Breast epithelium (tissue), 4 donors: ENCODE measurements at places on chromosomes 7 and 10. TPM values are rescaled to one million over a fixed set of nuclear protein-coding genes. Genes with fewer than 3 reads are reported as not detected.

Gene BCL7B
- total RNA-seq = 40.6 TPM

Gene CHN2
- total RNA-seq = 17.1 TPM

- no peaks in the 10 kb centered on the region for H3K36me3 ChIP-seq
- no peaks in the 10 kb centered on the region for H3K27me3 ChIP-seq
- peak overlapping the region; percentile 39 for H3K27ac ChIP-seq
- H3K4me3 ChIP-seq = no peak overlapping the region
Measured at GRCh38 chr7:130872341-130872740, 138.3 kb upstream of the KLF14 start.

DNA sequence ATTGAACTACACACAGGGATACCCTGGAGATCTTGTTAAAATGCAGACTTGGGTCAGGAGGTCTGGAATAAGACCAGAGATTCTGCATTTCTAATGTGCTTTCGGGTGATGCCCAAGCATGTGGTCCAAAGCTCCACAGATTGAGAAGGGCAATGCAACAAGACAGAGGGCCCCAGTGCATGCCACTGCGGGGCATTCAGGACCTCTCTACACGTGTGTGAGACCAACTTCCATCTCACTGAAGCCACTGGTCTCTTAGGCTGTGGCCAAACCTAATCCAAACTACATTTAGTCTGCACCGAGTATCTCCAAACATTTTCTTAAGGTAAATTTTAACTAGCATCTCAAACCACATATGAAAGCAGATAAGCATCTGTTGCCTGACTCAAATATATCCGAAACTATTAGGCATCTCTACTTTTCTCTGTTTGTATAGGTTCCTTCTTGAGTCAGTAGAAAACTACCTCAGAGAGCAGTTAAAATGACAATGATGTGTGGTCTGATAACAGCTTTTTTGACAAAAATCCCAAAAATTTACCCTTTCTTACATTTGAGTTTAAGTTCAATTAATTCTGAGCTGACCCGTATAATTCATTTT is 107.5 kb downstream of the ELMO1 start:
- H3K27me3 ChIP-seq = no peaks in the 10 kb centered on the region
- no peak for DNase-seq
- no peak overlapping the region for H3K4me3 ChIP-seq
- no peaks in the 10 kb centered on the region for H3K4me1 ChIP-seq

GRCh38 chr10:114806562-114807391 is 14.8 kb upstream of the FHIP2A start:
- H3K27ac ChIP-seq = no peak overlapping the region
- H3K4me1 ChIP-seq = no peaks in the 10 kb centered on the region
- no peaks in the 10 kb centered on the region for H3K27me3 ChIP-seq
- no peaks in the 10 kb centered on the region for H3K36me3 ChIP-seq
- no peak overlapping the region for H3K4me3 ChIP-seq
- DNase-seq = no peak

DNA sequence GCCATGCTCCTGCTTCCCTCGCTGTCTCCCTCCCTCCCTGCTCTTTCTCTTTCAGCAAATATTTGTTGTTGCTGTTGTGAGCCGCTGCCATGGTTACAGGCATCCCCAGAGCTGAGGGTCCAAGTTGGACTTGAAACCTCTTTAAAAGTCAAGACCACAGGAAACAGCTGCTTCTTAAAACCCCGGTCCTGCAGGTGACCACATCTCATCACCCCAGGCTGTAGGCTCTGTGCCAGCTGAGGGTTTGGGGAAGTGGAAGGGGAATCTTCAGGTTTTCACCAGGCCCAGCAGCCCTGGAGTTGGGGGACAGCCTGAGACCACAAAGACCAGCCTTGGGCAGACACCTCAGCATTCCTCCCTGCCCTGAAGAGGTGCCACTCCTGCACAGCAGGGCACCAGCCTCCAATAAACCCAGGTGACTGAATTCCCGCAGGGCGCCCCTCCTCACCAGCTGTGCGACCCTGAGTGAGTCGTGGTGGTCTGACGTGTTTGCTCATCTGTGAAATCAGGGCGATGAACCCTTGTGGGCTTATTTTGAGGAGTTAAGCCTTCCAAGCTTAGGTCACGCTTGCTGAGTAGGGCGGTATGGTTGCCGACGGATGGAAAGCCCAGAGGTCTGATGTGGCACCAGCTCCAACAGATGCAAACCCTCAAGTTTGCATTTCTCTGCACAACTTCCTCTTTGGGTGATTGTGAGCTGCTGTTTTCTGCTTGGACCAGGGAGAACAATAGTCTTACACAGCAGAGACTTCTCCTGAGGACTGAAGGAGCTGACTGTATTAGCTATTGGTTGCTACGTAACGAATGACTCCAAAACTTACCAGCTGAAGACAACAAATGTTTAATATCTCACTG is 24.8 kb downstream of the NPTX2 start:
- H3K4me1 ChIP-seq = no peaks in the 10 kb centered on the region
- H3K27me3 ChIP-seq = no peaks in the 10 kb centered on the region
- H3K4me3 ChIP-seq = no peak overlapping the region
- no peaks in the 10 kb centered on the region for H3K36me3 ChIP-seq
- H3K27ac ChIP-seq = no peak overlapping the region
- DNase-seq = no peak

DNA sequence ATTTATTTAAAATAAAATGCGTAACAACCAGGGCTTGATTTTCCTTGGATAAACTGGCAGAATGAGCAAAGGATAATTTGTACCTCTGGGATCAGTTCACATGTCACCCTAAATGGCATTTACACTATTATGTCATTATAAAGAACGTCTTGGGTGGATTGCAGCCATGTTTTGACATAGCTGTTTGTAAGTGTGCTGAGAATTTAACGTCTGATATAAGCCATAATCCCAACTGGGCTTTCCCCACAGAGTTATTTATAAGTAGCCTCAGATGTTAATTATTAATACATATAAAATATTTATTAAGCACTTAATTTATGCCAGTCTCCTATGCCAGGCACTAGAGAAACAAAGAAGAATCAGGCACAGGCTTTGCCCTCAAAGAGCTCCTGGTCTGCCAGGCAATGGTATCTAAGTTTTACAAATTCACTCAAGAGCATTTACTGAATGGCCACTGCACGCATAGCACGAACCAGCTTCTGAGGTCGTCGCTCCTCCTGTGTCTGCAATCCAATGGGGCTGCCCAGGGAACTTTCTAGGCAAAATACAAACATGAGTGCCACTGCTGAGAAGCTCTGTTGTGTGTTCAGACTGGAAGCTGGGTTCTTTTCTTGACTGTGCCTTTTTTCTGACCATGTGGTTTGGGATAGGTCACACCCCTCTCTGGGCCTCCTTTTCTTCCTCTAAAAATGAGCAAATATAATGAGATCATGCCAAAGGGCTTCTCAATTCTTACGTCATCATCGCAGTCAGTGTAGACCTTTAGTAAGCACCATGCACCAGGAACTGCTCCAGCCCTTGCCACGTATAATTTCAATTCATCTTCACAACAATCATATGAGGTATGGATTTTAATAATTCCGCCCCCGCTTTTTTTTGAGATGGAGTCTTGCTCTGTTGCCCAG is 11.3 kb upstream of the CTBP2 start:
- no peak overlapping the region for H3K4me3 ChIP-seq
- H3K27ac ChIP-seq = no peak overlapping the region
- no peaks in the 10 kb centered on the region for H3K4me1 ChIP-seq

GRCh38 chr7:157702311-157703023 is 365.7 kb downstream of the DNAJB6 start:
- no peaks in the 10 kb centered on the region for H3K36me3 ChIP-seq
- no peak overlapping the region for H3K4me3 ChIP-seq
- no peaks in the 10 kb centered on the region for H3K4me1 ChIP-seq
- H3K27ac ChIP-seq = no peak overlapping the region
- no peak for DNase-seq

DNA sequence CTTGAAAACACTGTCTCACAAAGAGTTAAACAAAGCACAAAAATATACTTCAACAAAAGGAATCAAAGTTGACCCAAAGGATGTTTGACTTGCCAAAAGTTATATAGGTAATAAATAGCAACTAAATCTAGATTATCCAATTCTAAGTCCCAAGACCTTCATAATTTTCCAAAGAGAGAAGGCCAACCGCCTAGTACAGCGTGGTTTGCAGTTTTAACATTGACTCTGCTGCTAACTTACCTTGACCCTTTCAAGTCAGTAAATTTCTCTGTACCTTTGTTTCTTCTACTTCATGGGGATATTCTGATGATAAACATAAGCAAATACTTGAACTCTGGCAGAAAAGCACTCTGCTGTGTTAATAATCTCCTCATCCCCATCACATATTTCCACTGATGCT is 1.9 kb upstream of the GPR22 start:
- no peaks in the 10 kb centered on the region for H3K36me3 ChIP-seq
- H3K4me3 ChIP-seq = no peak overlapping the region
- no peaks in the 10 kb centered on the region for H3K4me1 ChIP-seq
- no peak overlapping the region for H3K27ac ChIP-seq
- H3K27me3 ChIP-seq = no peaks in the 10 kb centered on the region
- DNase-seq = no peak

DNA sequence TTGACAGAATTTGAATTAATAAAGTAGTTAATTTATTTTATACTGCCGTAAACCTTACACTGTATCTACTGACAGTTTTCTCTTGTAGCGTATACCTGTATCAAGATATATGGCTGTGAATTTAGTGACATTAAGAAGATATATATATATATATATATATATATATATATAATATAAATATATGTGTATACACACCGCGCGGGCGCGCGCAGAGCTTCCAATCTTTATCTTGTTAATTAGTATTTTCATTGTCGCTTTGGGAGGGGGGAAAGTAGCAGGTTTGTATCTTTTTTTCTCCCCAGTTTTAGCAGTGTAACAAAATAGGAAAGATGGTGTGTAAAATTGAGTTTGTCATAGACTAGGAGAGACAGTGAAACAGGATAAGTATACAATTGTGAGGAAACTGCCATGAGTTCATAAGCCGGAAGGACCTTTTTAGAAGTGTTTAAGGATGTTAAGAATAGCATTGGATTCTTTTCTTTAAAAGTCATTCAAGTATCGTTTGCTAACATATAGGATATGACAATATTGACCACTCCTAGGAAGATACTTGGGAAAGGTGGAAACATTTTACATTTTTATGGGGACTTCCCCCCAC is 2.0 kb downstream of the PLEKHA1 start:
- no peaks in the 10 kb centered on the region for H3K27me3 ChIP-seq
- no peak overlapping the region for H3K27ac ChIP-seq
- H3K4me1 ChIP-seq = no peaks in the 10 kb centered on the region
- no peak overlapping the region for H3K4me3 ChIP-seq

DNA sequence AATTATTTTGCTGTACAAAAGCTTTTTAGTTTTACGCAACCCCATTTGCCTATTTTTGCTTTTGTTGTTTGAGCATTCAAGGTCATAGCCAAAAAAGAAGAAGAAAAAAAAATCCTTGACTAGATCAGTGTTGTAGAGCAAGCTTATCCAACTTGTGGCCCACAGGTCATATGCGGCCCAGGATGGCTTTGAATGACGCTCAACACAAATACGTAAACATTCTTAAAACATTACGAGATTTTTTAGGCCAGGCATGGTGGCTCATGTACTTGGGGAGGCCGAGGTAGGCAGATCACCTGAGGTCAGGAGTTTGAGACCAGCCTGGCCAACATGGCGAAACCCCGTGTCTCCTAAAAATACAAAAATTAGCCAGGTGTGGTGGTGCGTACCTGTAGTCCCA is 8.1 kb upstream of the MALSU1 start:
- no peak overlapping the region for H3K27ac ChIP-seq
- H3K36me3 ChIP-seq = no peaks in the 10 kb centered on the region
- H3K4me1 ChIP-seq = no peaks in the 10 kb centered on the region
- no peak overlapping the region for H3K4me3 ChIP-seq

- no peak for DNase-seq
- H3K4me3 ChIP-seq = no peak overlapping the region
- no peaks in the 10 kb centered on the region for H3K36me3 ChIP-seq
- no peaks in the 10 kb centered on the region for H3K27me3 ChIP-seq
Measured at GRCh38 chr10:129792141-129792540, 171.9 kb downstream of the EBF3 start.
